ENCODE measurements at places on chromosomes 7 and 10. TPM values are rescaled to one million over a fixed set of nuclear protein-coding genes. Genes with fewer than 3 reads are reported as not detected.

The SPAG6 gene
- not detected for total RNA-seq

The PARD3 gene
- 46.3 TPM for total RNA-seq

The TMEM270 gene
- total RNA-seq, result 1.1 TPM

The LRRTM3 gene
- not detected for total RNA-seq

The UPK3B gene
- total RNA-seq, result 2.3 TPM

The COPG2 gene
- 31.0 TPM for total RNA-seq

The FAM171A1 gene
- 32.5 TPM for total RNA-seq

The NUDT1 gene
- 47.4 TPM for total RNA-seq

The MYO1G gene
- total RNA-seq, result 0.74 TPM

The TMEM176B gene
- 0.42 TPM for total RNA-seq

The ALDH18A1 gene
- 87.6 TPM for total RNA-seq

The WDFY4 gene
- total RNA-seq, result 0.22 TPM

The AQP1 gene
- 2.0 TPM for total RNA-seq

The RAB19 gene
- total RNA-seq, result 2.6 TPM

The SH2D4B gene
- 0.22 TPM for total RNA-seq

The STN1 gene
- total RNA-seq, result 74.7 TPM

The CNPY1 gene
- not detected for total RNA-seq

The CABCOCO1 gene
- not detected for total RNA-seq

The KIF11 gene
- total RNA-seq, result 33.8 TPM

The SUV39H2 gene
- total RNA-seq, result 26.6 TPM

The BTBD16 gene
- 0.27 TPM for total RNA-seq

The NODAL gene
- total RNA-seq, result 0.30 TPM

The INSIG1 gene
- 54.7 TPM for total RNA-seq

The EPHA1 gene
- 29.9 TPM for total RNA-seq

The ENKUR gene
- 0.32 TPM for total RNA-seq

The PODXL gene
- 37.5 TPM for total RNA-seq

The LBX1 gene
- not detected for total RNA-seq
